ENCODE measurements at places on chromosomes 4 and X. TPM values are rescaled to one million over a fixed set of nuclear protein-coding genes. Genes with fewer than 3 reads are reported as not detected.
A peak's percentile ranks its signal among the peaks of the same experiment; 100 is the strongest.

ADH1C gene
- total RNA-seq, result not detected

ZNF41 gene
- 6.3 TPM for total RNA-seq

OPN1LW gene
- total RNA-seq, result not detected

SSX3 gene
- not detected for total RNA-seq

MAGEA2 gene
- not detected for total RNA-seq

RLIM gene
- total RNA-seq, result 43.2 TPM

TLR1 gene
- total RNA-seq, result 0.42 TPM

LGI2 gene
- total RNA-seq, result not detected

DMD gene
- 334 TPM for total RNA-seq

PLAC8 gene
- total RNA-seq, result not detected

TSPYL2 gene
- total RNA-seq, result 26.2 TPM

PDGFC gene
- total RNA-seq, result 25.4 TPM

BMP3 gene
- not detected for total RNA-seq

DNA sequence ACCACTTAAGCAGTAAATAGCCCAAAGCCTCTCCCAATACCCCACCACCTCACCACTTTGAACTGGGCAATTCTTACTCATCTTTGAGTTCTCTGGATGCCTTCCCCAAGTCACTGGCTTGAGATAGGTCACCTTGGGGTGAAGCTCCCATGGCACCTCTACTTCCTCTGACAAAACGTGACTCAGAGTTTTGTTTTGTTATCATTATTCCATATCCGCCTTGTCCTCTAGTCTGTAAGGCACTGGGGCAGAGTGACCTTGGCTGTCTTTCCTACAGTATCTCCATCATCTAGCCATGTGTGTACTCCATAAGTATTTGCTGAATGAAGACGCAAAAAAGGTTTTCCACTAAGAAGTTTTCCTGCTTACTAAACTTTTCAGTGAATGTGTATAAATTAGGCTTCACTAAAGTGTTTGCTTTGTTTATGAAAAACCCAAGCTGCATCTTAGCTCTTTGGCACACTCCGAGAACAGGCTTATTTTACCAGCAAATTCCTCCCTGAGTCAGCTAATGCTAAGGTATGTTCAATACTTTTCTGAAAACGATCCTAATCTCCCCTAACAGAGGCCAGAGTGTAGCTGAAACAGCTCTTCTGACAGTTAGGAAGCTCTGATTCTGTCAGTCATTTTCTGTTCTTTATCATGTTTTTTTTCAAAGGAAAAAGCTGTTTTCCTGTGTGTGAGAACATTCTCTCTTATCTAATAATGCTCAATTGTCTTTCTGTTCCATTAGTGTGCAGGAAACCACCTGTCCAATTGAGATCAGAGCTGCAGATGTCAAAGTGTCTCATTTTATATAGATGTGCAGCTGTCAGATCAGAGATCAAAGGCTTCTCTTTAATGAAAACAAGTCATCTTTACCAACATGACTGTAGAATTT is 30.2 kb upstream of the TSPAN5 start:
- no peak for DNase-seq

DNA sequence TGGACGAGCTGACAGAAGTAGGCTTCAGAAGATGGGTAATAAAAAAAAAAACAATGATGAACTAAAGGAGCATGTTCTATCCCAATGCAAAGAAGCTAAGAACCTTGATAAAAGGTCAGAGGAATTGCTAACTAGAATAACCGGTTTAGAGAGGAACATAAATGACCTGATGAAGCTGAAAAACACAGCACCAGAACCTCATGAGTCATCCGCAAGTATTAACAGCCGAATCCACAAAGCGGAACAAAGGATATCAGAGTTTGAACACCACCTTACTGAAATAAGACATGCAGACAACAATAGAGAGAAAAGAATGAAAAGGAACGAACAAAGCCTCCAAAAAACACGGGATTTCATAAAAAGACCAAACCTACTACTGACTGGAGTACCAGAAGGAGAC is 10.5 kb downstream of the NELFA start:
- DNase-seq, result no peak

DNA sequence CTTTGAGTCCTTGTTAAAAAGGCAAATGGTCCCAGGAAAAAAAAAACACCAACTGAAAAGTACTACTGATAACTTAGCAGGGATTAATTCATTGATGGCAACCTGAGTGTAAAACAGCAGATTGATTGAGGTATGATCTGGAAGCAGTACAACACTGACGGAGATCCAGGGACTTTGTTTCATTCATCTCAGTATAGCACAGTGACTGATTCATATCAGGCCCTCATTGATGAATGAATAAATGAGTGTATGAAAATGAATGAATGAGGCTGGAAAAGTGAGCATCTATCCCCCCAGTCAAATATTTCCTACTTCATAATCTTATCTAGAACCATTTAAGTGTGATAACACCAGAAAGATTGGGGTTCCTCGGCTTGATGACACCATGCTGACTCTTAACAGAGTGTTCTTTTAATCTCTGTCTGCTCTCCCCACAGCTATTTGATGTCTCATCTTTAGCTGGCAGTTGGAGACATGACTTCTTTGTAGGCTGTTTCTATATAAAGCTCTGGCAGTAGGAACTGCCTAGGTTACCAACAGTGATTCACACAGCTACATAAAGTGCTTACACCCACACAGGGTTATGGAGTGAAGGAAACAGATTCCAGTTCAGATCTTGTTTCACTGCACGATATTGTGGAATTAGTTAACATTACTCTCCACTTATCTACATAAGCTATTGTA is 18.6 kb upstream of the RNF128 start:
- no peak for DNase-seq

GRCh38 chrX:71184803-71185495 is 38.1 kb upstream of the GJB1 start:
- DNase-seq, result no peak

GRCh38 chrX:113124693-113125092 is 284.1 kb upstream of the AMOT start:
- DNase-seq, result no peak

DNA sequence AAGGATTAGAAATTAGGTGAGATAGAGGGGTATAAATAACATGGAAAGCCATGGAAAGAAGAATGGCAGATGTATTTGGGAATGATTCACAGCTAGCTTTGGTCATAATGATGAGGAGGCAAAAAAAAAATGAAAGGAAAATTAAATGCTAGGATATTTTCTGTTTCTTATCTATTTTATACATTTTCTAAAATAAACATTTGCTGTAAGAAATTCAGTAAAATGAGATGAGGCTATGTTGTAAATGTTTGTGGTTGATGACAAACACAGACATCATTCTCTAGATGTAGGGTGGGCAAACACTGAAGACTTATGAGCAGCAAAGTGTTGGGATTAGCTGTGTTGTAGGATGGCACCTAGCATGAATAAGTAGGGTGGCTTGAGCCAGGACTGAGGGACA is 407.1 kb downstream of the IL15 start:
- no peak for DNase-seq

- DNase-seq, result no peak
These were observed 583.2 kb upstream of the INTU start for GRCh38 chr4:127049526-127049925.

DNA sequence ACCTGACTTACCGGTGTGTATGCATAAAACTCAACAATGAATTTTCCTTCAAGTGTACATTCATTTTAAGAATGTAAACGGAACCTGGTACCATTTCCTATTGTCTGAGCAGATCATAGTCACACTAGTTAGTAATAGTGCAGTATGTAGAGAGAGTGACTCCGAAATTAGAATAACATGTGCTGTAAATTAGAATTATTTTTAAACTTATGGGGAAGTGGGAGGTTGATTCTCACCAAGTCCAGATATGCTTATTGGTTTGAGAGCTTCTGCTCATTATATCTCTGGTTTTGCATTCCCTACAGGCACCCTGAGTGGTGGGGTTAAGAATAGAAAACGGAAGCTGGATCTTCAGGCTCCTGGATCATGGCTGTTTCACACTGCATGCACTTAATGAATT is 39.6 kb downstream of the KLF3 start:
- no peak for DNase-seq

DNA sequence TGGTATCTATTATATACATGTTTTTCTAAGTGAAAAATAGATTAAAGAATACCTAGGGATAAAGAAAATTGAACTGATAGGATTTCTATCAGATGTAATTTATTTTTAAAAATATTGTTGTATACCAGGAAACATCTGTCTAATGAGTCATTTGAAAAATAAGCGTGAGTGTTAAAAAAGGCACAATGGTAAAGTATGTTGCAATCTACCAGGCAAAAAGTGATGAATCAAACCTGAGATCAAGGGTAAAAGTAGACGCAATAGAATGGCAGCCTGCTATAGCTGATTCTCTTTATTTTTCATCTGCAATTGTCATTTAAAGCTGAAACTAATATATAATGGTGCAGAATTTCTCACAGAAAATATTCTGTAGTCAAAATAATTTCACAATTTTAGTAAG is 1119.6 kb downstream of the PCDH18 start:
- DNase-seq, result no peak

GRCh38 chr4:48244665-48245064 is 25.0 kb downstream of the TEC start:
- no peak for DNase-seq

DNA sequence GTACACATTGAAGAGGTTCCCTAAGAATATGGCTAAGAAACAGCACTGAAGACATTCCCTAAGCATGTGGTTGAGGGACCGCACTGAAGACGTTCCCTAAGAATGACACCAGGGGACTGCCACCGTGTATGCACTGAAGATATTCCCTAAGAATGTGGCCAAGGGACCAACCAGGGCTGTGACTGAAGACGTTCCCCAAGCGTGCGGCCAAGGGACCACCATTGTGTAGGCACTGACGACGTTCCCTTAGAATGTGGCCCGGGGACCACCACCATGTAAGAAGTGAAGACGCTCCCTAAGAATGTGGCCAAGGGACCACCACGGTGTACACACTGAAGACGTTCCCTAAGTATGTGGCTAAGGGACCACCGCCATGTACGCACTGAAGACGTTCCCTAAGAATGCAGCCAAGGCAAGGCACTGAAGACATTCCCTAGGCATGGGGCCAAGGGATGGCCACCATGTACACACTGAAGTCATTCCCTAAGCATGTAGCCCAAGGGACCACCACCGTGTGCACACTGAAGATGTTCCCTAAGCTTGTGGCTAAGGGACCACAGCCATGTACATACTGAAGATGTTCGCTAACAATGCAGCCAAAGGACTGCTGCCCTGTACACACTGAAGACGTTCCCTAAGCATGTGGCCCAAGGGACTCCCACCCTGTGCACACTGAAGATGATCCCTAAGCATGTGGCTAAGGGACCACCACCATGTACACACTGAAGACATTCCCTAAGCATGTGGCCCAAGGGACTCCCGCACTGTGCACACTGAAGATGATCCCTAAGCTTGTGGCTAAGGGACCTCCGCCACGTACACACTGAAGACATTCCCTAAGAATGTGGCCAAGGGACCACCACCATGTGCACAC is 22.0 kb downstream of the DHRSX start:
- DNase-seq, result no peak

DNA sequence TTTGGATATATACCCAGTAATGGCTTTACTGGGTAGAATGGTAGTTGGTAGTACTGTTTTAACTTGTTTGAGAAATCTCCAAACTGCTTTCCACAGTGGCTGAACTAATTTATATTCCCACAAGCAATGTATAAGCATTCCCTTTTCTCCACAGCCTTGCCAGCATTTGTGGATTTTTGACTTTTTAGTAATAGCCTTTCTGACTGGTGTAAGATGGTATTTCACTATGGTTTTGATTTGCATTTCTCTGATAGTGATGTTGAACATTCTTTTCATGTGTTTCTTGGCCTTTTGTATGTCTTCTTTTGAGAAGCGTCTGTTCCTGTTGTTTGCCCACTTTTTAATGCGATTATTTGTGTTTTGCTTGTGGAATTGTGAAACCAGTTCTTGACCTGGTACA is 290.5 kb downstream of the BMPR1B start:
- no peak for DNase-seq

DNA sequence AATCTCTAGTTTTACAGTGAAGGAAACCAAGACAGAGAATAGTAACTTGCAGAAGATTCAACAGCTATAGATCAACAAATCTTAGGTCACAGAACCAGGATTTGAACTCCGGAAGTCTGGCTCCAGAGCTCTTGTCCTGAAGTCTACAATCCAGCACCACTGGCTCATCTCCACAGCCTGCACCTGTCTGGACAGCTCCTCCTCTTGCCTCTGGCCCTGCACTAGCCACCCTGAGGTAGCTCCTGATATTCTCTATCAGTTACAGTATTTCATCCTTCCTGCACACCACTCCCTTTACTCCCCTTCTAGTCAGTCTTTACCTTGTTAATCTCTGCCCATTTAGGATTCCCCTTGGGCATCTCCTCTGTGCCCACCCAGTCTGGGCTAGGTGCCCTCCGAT is 58.1 kb upstream of the LNX1 start:
- no peak for DNase-seq

DNA sequence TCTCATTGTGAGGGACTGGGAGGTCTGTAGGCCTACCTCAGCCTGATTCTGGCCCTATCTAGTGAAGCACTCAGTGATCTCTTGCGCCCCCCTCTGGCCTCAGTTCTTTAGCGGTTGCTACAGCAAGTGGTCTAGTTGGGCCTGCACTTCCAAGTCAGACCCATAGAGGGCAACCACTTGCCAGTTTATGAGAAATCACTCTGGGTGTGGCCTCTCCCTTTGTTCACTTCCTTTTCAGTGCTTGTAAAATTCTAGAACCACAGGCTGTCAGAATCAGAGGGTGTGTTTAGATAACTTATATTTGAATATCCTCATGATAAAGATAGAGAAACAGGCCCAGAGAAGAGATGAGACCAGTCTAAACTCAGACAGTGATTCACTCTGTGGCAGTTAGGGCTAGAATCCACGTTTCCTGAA is 60.9 kb upstream of the LAS1L start:
- DNase-seq, result peak; percentile 94

DNA sequence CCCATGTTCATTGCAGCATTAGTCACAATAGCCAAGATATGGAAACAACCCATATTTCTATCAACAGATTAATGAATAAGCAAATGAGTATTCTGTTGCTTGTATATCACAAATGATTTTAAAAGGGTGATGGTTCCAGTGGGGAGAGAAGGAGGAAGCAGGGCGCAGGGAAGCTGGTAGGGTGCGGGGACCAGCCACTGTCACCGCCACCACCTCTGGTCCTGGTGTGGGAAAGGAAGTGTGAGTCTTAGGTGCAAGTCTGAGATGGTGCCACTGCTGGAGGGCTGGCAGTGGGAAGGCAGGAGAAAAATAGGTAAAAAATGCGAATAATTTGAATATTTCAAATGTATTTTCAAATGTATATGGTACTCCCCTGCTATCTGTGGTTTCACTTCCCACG is 286.8 kb upstream of the DDX53 start:
- DNase-seq, result no peak

GRCh38 chr4:3303565-3303824 is 10.7 kb downstream of the RGS12 start:
- DNase-seq, result no peak

GRCh38 chr4:8917868-8918783 is 46.5 kb upstream of the HMX1 start:
- peak; percentile 92 for DNase-seq

DNA sequence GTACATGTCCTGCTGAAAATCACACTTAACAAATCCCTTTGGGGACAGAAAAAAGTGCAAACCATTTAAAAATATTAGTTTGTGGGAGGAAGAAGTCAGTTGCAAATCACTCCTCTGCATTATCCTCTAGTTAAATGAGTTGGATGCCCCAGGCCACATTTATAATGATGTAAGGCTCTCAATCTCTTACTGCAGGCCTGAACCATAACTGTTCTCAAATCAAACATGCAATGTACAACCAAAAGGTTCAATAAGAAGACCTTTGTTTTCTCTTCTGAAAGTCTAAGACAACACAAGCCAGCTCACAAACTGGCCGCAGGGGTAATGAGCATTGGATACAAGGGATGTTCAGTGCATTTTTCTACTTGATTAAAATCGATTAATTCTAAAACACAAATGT is 39.7 kb downstream of the IGFBP7 start:
- no peak for DNase-seq

- DNase-seq, result no peak
These were observed 1249.8 kb downstream of the RAPGEF2 start for GRCh38 chr4:160352637-160353036.
